ENCODE measurements at places on chromosomes 16 and 17.

DNA sequence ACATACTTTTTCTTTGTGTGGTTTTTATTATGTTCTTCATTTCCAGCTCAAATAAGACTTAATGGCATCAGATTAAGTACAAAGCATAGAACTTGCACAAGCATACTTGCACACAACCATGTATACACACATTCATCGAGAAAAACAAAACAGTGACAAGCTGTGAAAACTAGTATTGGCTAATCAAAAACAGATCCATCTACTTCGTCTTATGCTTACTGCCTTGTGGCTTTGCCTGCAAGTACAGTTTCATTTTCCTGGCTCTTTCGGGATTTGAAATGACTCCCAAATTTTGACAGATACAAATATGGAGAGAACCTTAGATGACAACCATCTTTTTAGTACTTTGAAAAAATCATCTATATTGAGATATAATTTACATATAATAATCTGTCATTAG lies 338.3 kb downstream of the BCAS3 start:
- peak; percentile 6 for DNase-seq

- no peak for DNase-seq
Observed at GRCh38 chr16:25038239-25038954, 23.2 kb upstream of the ARHGAP17 start.

DNA sequence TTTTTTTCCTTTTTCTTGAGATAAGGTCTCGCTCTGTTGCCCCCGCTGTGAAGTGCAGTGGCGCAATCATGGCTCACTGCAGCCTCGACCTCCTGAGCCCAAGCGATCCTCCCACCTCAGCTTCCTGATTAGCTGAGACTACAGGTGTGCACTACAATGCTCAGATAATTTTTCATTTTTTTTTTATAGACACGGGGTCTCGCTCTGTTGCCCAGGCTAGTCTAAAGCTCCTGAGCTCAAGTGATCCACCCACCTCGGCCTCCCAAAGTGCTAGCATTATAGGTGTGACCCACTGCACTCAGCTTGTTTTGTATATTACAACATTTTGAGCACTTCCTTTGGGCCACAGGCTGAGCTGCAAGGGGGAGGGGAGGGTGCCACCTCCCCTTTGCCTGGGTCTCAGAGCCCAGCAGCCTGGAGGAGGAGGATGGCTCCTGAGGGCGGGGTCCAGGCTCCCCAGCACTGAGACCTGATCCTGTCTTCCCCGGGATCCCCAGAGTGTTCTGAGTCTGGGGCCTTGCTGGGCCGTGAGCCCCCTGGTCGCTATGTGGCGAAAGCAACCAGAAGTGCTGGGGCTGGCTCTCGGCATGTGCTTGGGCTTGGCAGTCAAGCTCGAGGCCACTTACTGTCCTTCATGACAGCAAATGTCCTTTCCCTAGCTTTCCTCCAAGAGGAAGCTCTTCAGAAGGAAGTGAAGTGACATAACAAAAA lies 8.1 kb downstream of the DEF8 start:
- DNase-seq = no peak

DNA sequence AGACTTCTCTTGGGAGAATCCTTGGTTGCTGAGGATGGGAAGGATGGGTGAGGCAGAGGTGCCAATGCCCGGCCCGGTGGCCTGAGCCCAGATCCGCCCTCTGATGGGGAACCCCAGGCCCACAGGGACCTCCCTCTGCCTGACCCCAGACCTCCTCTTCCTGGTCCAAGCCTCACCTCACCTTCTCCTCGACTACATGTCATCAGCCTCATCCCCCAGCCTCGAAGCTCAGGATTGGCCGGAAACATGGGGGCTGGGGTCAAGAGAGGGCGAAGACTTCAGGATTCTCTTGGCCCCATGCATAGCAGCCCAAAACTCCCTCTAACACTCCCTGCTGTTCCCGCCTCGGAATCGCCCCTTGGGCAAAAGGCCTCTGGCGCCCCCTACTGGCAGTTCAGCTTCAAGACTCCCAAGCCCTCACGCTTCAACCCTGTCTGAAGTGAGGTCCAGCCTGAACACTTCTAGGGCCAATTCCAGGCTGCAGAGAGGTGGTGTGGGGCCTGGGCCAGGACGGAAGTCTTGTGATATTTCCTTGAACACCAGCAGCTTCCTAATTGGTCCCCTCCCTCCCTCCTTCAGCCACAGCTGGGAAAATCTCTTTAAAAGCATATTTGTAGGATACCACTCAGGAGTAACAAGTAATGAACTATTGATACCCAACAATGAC lies 47.2 kb downstream of the ARHGAP27 start:
- peak; percentile 34 for DNase-seq

DNA sequence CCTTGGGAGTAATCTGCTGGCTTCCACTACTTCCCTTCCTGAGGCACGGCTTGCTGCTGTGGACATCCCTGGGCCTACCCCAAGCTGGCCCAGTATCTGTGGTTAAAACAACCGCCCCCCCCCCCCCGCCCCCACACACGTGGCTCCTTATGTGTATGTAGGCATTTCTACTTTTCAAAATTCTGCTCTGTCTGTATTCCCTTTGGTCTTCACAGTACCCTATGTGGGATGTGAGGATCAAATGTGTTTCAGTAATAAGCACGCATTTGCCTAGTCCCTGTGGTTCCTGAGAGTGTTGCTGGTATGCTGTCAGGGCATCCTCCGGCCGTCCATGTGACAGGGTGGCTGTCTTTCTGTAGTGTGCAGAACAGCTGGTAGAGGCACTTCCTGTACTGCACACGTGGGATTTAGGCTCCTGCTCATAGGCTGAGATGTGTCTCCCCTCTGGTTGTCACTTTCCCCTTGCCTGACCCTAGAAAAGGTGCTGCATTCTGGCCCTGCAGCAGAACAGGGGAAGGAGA lies 2.2 kb downstream of the NT5M start:
- no peak for DNase-seq

DNA sequence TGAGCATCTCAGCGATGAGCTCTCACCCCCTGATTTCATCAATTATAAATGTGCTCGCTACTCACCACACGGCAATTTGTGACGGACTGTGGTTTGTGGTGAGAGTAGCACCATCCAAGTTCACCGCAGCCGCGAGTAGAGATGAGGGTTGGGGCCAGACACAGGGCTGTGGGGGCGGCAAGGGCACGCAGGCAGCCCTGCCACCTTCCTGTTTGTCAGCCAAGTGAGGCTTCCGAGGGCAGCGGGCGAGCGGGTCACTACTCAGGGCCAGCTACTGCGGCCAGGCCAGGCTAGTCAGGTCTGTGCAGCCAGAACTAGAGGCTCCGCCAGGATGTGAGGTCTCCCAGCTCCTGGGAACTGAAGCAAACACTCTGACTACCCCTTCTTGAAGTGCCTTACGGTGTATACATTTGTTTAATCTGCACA lies 39.6 kb upstream of the MEOX1 start:
- no peak for DNase-seq

DNA sequence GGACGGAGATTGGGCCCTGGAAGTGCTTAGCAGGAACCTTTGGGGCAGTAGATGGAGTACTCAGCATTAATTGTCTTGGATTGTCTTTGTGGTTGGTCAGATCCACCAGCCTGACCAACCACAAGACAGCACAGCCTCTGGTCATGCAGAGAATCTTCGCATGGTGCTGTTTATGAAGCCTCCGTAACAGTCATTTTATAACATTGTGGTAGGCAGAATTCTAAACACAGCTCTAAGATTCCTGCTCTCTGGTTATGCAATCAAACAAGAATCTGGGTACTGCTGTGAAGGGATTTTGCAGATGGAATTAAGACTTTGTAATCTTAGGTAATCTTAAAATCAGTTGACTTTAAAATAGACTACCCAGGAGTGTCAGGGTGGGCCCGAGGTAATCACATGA lies 312.2 kb upstream of the GOT2 start:
- DNase-seq = peak; percentile 53

DNA sequence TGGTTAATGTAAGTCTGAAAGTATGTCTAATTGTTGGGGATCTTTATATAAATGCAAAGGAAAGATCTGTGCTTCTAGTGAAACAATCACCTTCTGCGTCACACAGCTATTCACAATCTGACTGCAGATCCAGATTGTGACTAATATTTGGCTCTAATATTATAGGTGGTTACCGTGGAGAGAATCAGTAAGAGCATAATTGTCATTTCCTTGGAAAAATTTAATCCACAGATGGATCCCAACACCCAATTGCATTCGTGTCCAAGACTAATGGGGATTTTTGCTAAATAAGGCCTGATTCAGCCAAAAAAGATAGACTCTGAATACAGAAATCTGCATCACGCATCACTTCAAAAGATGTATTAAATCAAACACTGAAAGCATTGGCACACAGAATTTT lies 2.7 kb upstream of the KCNJ2 start:
- DNase-seq = no peak

DNA sequence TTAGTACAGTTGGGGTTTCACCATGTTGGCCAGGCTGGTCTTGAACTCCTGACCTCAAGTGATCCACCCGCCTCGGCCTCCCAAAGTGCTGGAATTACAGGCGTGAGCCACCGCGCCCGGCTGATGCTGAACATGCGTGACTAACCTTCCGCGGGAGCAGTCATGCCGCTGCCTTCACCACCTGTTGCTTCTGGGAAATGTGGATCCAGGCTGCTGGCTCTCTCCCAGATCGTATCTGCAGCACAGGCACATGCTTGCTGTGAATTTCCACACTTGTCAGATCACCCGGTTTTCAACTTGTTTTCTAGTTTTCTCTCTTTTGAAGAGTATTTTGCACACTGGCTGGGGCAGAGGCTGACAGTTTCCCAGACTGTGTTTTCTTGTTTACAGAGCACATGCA lies 97.9 kb downstream of the ADCY9 start:
- DNase-seq = no peak

- DNase-seq = no peak
Observed at GRCh38 chr17:33500151-33500550, 207.1 kb upstream of the ASIC2 start.

GRCh38 chr16:12398029-12398682 lies 405.5 kb downstream of the CPPED1 start:
- DNase-seq = no peak

GRCh38 chr17:78291944-78292910 lies 60.8 kb downstream of the TMEM235 start:
- DNase-seq = no peak

DNA sequence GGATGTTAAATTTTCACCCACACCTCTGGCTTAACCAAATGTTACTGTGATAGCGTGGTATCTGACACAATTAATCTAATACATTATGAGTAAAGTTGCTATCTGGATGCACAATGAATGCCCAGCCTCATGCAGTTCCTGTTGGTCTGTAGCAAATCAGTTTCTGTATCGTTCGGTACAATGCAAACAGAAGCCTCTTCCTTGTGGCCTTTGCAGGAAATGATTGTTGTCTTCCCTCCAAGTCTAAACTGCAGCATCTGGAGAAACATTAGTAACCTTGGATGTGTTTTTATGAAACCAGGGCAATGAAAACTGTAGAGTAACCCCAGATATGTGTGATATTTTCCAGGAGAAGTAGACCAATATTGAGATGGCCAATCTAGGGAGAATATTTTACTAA lies 46.8 kb downstream of the CYB561 start:
- no peak for DNase-seq

GRCh38 chr16:1099189-1100083 lies 3.4 kb upstream of the C1QTNF8 start:
- DNase-seq = no peak

DNA sequence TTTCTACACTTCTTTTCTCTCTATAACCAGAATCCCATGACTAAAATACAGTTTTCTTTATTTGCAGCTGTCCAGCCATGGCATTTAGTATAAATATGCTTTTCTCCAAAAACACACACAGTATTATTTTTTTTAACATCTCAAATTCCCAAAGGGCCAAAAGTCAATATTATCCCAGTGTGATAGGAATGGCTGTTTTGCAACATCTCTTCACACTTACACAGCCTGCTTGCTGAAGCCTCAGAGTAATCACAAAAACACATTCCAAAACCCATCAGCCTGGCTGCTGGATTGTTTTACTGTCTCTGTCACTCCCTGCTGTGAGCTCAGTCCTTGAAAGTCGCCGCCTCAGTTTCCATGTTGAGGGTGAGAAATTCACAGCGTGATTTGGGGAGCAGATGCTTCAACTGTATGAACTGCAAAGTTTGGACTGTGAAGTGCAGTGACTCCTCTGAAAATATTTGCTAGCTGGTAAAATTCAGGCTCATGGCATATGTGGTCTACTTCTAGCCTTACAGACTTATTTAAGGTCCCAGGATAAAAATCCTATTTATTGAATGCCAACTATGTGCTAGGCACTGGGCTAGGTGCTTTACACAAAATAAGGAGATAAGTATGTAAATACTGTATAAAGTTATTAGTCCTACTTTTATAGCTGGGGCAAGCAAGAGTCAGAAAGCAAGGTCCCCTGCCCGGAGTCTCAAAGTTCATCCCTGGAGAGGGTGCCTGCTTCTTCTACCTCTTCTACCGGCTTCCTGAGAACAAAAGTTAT lies 116.5 kb downstream of the SOCS1 start:
- peak; percentile 55 for DNase-seq

- no peak for DNase-seq
Observed at GRCh38 chr17:49926886-49927285, 42.1 kb upstream of the DLX4 start.

DNA sequence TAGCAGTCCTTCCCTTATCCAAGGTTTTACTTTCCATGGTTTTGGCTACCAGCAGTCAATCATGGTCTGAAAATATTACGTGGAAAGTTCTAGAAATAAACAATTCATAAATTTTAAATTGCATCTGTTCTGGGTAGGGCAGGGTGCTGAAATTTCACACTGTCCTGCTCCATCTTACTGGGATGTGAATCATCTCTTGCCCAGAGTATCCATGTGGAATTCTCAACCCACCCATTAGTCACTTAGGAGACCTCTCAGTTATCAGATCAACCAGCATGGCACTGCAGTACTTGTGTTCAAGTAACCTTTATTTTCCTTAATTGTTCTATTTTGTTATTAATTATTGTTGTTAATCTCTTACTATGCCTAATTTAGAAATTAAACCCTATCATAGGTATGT lies 202.8 kb upstream of the CPHXL start:
- DNase-seq = no peak

GRCh38 chr17:50035421-50035879 lies 20.5 kb upstream of the ITGA3 start:
- no peak for DNase-seq

DNA sequence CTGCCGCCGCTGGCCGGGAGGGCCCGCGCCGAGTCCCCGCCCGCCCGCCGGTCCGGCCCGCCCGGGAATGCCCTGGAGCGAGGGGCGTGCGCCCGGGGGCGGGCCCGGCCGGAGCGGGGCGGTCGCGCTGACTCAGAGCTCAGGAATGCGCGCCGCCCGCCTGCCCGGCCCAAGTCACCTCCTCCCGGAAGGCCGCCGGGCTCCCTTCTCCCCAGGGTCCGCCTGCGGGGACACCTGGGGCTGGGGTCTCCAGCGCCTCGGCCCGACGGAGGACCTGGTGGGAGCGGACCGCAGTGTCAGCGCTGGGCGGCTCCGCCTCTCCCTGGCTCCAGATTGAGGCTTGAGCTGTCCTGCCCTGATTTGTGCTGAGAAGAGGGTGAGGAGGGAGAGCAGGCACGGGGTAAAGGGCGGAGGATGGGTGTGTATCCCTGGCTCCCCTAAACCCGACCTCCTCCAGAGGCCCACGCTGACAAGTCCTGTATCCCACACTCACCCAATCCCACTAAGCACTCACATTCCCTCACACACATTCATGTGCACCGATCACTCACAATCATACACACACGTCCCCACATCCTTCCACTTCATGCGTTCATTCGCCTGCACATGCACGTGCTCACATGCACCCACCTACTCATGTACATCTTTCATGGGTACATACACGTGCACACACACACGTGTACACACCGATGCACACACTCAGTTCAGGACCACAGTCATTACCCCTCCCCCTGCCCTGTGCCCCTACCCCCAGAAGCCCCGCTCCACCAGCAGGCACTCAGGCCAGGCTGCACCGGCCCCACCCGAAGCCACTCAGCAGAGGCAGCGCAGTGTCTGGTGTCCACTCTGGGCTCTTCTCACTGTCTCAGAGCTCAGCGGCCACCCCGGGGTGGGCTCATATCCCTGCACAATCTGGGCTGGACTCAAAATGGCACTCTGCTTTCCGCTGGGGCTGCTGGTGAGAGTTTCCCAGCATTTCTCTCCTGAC lies at the start of gene RHBDF1:
Gene RHBDF1 (minus strand): TSS at position 71 of the 988 bp plus-strand sequence. CDS start 7,616 bp downstream, outside the sequence.
- DNase-seq = no peak
